Activated CD4-positive, CD25-positive, alpha-beta regulatory T cell (primary cell): ENCODE measurements at places on chromosomes 2 and 18.

GRCh38 chr2:33531549-33532059 is 55.2 kb downstream of the RASGRP3 start:
- DNase-seq: no peak

DNA sequence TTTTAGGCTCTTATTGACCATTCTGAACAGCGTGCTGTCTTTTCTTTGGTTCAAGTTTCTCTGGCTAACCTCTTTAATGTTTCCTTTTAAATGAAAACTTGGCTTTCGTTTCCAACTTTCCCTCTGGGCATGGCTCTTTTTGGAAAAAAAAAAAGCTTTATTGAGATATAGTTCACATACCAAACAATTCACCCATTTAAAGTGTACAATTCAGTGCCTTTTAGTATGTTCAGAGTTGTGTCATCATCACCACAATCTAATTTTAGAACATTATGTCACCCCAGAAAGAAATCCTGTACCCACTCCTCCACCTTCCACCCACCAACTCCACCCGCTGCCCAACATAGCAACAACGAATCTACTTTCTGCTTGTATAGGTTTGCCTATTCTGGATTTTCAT is 322.4 kb downstream of the ADCYAP1 start:
- DNase-seq: no peak

DNA sequence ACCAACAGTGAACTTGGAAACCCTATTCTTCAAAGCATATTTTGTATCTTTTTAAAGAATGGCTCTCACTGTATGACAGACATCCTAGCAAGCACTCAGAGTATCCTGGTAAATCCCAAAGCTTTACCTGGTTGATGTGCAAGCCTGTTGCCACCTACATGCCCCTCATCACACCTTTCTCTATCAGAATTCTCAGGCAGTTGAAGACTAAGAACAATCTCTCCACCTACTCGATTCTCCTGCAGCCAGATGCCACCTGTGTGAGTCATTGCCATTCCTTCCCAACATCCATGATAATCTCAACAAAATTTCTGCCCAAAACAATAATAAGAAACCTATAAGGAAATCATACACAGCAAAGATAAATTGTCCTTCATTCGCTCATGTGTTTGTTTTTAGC is 659.8 kb downstream of the BCL11A start:
- no peak for DNase-seq

DNA sequence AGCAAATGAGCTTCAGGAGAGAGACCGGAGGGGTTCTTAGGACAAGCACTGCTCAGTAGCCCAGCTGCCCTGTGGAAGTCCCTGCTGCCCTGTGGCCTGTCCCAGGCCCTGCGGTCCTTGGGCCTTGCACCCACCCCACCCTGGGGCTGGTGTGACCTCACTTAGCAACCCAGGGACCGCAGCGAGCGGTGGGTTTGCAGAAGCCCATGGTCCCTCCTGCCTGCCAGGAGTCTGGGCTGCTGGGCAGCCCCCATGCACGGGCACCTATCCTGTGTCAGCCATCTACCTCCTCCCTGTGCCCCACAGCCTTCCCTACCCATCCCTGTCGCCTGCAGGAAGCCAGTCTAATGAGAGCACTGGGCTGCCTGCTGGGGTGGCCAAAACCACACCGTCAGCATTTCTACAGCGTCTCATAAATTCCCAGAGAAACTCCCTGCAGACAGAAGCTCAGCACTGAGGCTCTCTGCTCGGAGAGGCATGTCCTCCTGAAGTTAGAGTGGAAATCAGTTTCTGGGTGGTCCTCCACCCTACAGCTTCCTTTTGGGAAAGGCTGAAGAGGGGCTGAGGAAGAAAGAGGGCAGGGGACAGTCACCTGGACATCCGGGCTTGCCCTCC is 231.1 kb upstream of the HS6ST1 start:
- no peak for DNase-seq

GRCh38 chr2:190497428-190497827 is 37.1 kb downstream of the NEMP2 start:
- DNase-seq: no peak

DNA sequence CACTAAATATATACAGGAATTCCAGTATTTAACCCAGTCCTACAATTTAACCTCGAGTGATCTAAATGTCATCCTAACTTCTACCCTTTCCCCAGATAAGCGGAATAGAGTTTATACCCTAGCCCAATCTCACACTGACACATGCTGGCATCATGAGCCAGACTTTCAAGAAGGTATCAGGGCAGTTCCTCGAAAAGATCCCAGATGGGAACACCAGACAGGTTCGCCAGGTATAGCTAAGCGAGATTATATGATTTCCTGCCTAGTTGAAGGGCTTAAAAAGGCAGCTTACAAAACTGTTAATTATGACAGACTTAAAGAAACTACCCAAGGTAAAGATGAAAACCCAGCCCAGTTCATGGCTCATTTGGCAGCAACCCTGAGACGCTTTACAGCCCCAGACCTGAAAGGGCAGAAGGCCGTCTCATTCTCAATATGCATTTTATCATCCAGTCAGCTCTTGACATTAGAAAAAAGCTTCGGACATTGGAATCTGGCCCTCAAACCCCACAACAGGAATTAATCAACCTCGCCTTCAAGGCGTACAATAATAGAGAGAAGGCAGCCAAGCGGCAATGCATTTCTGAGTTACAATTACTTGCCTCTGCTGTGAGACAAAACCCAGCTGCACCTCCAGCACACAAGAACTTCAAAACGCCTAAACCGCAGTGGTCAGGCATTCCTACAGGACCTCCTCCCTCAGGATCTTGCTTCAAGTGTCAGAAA is 668.2 kb upstream of the PKDCC start:
- no peak for DNase-seq

DNA sequence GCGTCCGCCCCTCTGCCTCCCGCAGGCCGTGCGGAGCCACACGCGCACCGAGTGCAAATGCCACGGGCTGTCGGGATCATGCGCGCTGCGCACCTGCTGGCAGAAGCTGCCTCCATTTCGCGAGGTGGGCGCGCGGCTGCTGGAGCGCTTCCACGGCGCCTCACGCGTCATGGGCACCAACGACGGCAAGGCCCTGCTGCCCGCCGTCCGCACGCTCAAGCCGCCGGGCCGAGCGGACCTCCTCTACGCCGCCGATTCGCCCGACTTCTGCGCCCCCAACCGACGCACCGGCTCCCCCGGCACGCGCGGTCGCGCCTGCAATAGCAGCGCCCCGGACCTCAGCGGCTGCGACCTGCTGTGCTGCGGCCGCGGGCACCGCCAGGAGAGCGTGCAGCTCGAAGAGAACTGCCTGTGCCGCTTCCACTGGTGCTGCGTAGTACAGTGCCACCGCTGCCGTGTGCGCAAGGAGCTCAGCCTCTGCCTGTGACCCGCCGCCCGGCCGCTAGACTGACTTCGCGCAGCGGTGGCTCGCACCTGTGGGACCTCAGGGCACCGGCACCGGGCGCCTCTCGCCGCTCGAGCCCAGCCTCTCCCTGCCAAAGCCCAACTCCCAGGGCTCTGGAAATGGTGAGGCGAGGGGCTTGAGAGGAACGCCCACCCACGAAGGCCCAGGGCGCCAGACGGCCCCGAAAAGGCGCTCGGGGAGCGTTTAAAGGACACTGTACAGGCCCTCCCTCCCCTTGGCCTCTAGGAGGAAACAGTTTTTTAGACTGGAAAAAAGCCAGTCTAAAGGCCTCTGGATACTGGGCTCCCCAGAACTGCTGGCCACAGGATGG is 7.1 kb upstream of the WNT10A start:
- DNase-seq: no peak

DNA sequence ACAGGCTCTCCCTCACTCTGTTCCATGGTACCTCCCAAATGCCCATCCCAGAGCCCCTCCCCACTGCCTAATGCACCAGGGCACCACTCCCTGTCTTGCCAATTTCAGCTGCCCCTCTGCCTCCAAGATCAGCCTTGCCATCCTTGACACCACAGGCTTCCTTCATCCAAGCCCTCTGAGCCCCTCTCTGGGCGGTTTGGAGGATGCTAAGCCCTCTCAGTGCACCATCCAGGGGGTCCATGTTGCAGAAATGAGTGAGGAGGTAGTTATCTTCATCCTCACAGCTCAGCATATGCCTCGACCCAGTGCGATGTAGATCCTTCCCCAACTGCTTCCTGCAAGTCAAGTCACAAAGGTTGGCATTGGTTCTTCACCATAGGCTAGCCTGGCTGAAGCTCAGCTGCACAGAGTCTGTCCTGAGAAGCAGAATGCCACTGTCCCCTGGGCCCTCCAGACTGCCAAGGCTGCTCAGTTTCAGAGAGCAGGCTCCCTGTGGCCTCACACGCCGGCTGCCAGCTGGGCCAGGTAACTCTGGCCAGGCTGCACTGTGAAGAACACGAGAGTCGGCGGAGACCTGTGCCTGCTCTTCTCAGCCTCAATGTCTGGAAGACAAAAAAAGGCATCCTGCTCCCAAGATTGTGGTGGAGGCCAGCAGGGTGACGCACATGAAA is 9.9 kb upstream of the MAP3K2 start:
- DNase-seq: no peak

GRCh38 chr2:236210536-236210935 is 42.4 kb upstream of the GBX2 start:
- no peak for DNase-seq

DNA sequence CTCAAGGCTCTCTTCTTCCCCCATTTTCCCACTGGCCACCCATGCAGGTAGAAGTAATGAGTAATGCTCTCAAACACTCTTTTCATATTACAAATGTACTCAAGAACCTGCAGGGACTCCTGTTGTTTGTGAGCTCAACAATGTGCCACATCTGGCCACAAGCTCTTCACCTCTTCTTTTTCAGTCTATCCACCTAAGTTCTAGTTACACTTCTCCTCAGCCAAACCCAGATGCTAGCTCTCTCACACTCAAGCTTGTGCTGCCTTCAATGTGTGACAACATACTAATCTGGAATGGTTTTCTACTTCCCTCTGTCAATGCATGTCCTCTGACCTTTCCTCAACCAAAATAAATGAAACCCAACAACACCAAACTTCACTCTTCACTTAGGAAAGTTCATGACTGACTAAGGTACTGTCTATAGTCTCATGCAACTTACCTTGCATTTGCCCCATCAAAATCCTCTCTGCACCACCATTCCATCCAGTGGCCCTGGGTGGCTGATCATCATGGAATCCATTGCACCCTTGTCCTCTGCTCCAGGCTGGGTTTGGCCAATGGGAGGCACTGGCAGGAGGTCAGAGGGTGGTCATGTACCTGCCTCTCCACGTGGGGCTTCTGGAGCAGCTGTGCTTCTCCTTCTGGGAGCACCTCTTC is 5.3 kb upstream of the IL18R1 start:
- no peak for DNase-seq

DNA sequence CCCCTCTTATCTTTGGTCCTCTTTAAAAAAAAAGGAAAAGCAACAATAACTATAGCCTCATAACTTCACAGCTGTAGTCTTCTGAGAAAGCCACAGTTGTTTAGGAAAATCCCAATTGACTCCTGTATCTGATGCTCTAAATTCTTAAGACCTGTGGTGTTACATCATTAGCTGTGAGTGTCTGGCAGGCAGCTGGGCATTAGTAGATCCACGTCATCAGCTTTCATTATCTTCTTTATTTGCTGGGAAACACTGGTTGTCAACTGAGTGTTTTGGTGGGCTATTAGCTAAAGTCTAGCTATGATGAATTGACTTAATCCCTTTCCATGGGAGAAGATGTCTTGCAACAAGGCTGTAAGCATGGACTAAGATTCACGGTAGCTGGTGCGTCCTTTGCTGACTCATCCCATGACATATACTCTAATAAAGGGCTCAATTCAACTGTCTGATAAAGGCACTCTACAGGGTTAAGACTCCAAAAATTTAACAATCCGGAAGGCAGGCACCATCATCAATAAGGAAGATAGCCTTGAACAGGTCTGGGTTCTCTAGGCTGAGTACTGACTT is 517.2 kb downstream of the PLCL1 start:
- DNase-seq: no peak

DNA sequence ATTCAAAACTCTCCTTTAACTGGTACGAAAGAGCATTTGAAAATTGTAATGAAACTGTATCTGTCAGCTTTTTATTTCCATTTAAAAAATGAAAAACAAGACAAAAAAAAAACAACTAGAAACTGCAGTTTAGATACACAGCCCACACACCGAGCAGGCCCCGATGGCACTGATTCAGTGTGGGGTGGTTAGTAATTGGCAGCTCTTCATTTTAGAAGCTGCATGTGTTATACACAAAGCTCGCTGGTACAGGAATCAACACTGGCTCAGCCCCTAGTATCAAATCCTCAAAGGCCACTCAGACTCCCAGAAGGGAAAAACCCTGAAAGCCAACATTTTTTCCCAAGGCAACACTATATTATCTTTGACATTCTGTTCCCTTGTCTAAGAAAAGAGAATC is 30.5 kb upstream of the RMDN2 start:
- no peak for DNase-seq

DNA sequence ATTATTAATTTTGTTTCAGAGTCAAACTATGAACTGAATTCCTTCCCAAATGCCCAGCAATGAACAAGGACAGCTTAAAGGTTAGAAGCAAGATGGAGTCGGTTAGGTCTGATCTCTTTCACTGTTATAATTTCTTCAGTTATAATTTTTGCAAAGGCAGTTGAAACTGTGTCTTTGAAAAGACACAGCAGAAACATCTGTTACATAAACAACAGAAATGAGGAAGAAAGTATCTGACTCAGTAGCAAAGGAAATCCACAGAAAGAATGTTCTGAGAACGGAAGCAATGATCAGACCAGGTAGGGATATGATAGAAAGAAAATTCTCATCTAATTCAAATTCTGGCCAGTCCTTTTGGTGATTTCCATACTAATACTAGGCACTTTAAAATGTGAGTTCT is 5.2 kb upstream of the RMC1 start:
- DNase-seq: no peak

GRCh38 chr2:200702646-200703118 is 109.0 kb upstream of the BZW1 start:
- peak; percentile 5 for DNase-seq
